Fibroblast of villous mesenchyme (primary cell): ENCODE measurements at places on chromosomes 3 and 15.

- DNase-seq: no peak
Measured at GRCh38 chr15:56205061-56205876, 38.4 kb downstream of the RFX7 start.

DNA sequence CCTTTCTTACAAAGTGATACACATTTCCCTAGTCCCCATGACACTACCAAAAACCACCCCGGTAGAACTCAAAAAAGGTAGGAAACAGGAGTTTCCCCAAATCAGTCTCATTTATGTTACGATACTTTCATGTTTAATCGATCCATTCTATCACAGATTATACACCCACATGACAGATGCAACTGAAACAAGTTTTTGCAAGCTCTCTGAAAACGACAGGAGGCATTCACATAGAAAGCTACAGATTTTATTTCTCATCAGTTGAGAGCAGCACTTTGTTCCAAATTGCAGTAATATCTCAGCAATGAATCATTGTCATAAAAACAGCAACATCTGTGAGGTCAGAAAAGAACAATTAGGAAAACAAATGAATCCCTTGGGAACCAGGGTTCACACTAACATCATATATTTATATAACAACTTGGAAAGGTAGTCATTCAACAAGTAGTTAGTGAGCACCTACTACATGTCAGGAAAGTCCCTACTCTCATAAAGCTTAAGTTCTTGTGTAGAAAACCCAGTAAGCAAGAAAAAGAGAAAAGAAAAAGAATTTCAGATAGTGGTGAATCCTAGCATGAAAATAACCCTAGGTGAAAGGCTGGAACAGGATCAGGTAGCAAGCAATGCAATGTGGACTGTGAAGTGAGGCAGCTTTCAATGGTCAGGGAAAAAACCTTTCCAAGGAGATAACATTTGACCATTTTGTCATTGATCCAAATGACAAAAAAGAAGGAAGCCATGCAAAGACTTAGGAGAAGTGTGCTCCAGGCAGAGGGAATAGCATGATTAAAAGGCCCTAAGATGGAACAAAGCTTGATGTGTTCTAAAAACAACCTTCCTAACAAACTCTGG lies 8.3 kb downstream of the PLD1 start:
- DNase-seq: peak; percentile 95

DNA sequence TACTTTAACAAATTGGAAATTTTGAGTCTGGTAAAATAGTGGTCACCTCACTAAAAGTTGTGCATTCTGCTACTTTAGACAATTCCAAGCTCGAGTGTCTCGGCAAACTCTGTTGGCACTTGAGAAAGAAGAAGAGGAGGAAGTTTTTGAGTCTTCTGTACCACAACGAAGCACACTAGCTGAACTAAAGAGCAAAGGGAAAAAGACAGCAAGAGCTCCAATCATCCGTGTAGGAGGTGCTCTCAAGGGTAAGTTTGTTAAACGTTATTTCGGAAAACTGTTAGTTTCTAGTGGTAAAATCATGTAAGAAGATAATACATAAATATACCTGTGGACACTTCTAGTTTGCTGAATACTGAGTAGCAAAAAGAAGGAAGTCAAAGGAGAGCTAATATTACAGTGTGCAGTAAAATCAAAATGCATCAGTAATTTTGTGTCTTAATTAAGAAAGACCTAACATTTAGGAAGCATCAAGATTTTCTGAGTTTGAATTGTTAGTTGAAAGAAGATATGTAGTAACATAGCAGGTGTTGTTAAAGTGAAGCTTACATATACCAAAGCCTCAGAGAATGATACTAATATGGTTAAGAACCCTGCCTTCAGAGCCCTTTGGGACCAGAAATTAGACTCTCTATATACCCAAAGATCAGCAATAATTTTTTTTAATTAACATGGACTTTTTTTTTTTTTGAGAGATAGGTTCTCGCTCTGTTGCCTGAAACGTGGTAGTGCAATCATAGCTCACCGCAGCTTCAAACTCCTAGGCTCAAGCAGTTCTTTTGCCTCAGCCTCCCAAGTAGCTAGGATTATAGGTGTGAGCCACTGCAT lies 23.0 kb downstream of the BUB1B start:
- no peak for DNase-seq

- DNase-seq: no peak
Measured at GRCh38 chr3:40167958-40168357, 141.5 kb upstream of the EIF1B start.

DNA sequence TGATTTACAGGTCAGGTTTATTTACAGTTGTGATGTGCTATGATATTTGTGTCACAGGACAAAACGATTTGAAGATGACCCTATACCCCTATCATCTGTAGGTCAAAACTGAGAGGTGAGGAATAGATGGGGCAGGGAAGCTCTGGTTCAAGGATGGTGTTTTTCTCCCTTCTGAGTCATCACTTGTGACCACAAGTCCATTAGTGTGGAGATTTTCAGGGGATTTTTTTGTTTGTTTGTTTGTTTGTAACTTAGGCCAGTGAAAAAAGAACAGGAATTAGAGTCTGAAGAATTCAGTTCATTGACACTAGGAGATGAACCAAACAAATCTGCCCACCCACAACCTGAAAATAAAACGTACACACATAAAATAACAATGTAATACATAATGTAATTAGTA lies 62.7 kb upstream of the FAM98B start:
- DNase-seq: peak; percentile 18

GRCh38 chr3:4584456-4585249 lies 91.5 kb downstream of the ITPR1 start:
- peak; percentile 48 for DNase-seq

- no peak for DNase-seq
Measured at GRCh38 chr3:16912400-16913263, 27.9 kb downstream of the PLCL2 start.
